ENCODE measurements at places on chromosomes 16 and 17.

DNA sequence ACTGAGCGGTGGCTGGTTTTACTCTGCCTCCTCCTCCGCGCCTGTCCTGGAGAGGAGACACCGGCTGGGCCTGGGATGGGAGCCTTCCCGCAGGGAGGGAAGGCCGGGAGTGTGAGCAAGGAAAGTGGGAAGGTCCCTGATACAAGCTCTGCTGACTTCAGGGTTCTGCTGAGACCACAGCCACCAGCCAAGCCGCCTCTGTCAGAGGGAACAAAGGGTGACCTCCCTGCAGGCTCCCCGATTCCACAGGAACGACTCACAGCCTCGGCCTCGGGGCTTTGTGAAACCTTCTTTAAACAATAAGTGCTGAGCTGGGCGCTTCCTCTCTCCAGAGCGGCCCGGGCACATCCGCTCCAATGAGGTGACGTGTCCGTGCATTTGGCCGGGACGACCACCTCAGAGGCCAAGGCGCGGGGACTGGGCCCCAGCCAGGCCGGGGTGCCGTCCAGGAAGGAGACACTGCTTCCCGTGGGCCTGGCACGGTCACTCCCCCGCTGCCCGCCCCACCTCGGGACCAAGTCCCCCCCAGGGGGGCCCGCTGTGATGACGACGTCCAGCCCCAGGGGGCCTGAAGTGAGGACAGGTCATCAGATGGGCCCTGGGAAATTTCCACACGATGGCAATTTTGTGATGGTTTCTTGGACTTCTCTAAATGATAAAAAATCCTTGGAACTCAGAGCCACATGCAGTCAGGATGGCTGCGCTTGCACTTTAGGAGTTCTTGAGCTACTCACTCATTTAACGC is 11.8 kb upstream of the CIBAR2 start:
- no peak for DNase-seq

DNA sequence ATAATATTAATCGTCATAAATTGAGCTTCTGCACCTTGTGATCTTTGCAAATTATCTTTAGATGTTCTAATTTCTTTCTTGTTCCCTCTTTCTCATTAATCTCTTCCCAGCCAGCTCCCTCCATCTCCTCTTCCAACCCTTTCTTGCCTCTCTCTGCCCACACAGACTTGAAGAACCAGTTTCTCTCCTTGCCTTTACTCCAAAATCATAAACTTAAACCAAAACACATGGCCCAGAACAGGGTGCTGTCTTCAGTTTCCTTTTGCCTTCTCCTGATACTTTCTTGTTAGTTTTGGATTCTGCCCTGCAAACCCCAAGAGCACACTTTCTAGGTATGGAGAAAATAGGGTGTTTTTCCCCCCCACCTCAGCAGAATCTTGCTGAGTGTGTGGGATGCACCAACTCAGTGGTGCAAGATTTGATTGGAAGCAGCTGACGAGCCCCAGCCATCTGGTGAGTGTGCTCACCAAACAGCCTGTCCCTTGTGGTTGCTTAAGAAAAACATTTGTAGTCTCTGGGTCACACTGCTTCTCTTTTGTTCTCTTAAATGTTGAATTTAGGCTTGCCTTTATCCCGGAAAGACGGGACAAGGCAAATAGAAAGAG is 175.8 kb upstream of the MAF start:
- DNase-seq, result no peak

DNA sequence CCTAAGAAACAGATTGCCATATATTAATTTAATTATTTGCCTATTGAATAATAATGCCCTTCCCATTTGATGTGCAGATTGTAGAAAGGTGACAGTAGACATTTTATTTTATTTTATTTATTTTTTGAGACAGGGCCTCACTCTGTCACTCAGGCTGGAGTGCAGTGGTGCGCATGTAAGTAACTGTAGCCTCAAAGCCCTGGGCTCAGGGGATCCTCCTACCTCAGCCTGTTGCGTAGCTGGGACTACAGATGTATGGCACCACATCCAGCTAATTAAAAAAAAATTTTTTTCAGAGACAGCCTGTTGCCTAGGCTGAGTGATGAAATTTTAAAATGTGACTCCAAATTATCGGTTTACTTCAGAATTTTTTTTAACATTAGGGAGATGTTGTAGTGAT is 1110.0 kb upstream of the EEF2KMT start:
- DNase-seq, result no peak

DNA sequence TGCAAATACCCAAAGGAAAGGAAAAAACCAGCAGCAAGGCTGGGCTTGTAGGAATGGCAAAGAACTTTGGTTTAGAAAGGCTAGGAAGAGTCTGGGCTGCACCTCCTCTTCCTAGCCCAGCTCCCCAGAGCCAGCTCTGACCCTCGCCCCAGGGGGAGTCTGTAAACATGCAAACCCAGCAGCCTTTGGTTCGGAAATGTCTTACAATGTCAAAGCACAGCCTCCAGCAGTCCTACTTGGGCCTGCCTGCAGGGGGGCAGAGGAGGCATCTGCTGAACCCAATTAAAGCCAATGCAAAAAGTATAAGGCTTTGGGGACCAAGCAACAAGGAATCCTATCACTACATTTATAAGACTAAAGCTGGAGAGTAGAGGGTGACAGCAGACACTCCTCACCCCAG is 5.0 kb upstream of the FTSJ3 start:
- no peak for DNase-seq

GRCh38 chr16:11638140-11638539 is 30.1 kb upstream of the SNN start:
- DNase-seq, result no peak

- DNase-seq, result no peak
Observed at GRCh38 chr17:63349478-63350000, 96.6 kb downstream of the CYB561 start.

DNA sequence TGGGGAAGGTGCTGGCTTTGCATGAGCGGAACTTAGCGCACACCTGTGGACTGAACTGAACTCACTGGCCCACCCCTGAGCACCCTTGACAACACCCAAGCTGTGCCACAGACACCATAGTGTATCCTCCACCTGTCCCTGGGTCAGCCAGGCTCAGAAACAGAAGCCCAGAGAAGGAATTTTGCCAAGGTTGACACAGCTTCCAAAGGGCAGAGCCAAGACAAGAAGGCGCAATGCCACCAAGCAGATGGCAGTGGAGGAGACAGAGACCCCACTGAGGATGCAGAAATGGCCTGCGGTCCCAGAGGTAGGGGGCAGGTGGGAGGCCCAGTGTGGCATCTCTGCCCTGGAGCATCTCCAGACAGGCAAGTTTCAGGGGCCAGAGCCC is 169.0 kb downstream of the ENGASE start:
- DNase-seq, result no peak

- no peak for DNase-seq
Observed at GRCh38 chr17:29210879-29211278, 30.7 kb upstream of the MYO18A start.

DNA sequence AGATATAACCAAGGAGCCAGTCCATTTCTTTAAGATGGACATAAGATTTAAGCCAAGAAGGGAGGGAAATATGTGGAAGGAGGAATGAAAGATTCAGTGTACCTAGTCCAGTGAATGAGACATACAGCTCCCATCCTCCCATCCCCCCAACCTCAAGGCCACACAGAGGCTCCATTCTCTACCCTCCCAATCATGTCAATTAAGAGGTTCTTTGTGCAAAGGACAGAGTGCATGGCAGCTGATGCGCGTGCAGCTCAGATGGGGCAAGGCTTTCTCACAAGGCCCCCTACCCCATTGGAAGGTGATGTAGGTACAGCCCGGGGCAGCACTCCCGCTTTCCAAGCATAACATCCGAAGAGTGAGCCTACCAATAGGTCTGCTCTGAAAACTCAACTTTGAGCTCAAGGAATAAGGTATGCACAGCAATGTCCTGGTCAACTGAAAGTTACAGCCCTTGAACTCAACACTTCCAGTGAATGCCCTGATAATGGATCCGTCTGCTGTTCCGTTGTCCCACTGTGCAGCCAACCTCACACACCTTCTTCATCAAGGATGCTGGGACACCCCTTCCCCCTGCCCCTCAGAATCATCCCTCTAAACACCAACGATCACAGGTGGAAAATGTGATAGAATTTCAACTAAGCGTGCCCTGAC is 458.1 kb downstream of the SOX9 start:
- DNase-seq, result no peak

DNA sequence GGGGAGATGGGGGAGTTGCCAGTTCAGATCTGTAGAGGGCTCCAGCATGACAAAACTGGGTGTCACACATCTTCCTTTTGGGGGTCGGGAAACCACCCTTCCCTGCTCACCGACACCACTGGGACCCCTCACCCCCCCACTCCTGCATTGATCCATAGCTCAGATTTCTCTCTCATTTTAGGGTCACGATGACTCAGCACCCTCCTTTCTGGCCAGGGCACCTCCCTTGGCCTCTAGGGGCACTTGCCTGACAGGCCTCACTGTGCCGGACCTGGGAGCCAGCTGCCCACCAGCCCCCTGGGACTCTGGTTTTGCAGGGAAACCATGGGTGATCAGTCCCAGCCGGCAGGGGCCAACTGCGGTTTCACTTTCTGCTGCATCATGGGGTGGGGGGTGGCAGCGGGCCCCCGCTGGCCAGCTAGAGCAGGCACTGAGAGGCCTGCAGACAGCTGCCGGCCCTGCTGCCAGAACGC is 239.4 kb downstream of the MRTFB start:
- DNase-seq, result no peak
